ENCODE measurements at places on chromosomes 16 and 17.

DNA sequence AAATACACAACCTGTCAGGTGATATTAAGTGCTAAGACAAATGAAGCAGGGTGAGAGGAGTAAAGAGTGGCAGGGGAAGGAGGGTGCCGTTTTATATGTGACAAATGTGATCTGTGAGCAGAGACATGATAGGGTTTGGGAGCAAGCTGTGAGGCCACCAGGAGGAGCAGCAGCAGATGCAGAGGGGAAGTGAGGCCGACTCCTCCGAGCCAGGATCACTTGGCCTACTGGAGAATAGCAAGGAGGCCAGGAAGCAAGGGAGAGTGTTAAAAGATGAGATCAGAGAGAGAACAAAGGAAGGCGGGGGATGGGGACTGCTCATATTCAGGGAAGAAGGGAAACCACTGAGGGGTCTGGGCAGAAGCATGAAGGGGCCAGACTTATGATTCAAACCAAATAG is 129.4 kb downstream of the TANGO6 start:
- no peak for DNase-seq

DNA sequence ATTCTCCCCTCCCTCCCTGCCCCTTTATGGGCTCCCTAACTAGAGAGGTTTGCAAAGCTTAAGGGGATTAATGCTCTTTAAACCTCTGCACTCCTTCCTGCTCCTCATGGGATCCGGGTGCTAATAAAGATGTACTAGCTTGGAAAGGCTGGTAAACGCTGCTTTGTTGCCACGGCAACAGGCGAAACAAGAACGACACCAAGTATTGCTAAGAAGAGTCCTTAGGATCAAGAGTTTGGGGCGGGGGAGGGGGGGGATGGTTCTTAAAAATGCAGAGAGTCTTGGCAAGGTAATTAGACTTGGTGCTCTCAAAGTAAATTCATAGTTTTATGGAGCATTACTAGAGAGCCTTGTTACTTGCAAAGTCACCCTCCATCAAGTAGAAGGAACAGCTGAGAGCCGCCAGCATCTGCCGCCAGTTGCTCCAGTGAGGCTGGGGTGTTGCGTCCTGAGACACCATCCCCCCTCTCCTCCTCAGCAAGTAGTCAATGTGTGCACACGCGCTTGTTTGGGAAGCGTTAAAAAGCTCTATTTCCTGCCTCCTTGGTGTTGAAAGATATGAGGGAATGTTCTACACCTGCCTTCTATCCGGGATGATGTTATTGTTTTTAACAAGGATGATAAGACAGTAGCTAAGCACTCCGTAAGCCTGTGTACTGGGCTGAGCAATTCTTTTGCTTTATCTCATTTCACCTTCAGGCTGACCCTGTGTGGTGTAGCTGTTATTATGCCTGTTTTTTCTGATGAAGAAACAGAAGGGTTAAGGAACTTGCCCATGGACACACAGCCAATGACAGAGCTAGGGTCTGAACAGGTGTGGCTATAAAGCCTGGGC is 190.9 kb downstream of the CCDC182 start:
- DNase-seq = no peak

DNA sequence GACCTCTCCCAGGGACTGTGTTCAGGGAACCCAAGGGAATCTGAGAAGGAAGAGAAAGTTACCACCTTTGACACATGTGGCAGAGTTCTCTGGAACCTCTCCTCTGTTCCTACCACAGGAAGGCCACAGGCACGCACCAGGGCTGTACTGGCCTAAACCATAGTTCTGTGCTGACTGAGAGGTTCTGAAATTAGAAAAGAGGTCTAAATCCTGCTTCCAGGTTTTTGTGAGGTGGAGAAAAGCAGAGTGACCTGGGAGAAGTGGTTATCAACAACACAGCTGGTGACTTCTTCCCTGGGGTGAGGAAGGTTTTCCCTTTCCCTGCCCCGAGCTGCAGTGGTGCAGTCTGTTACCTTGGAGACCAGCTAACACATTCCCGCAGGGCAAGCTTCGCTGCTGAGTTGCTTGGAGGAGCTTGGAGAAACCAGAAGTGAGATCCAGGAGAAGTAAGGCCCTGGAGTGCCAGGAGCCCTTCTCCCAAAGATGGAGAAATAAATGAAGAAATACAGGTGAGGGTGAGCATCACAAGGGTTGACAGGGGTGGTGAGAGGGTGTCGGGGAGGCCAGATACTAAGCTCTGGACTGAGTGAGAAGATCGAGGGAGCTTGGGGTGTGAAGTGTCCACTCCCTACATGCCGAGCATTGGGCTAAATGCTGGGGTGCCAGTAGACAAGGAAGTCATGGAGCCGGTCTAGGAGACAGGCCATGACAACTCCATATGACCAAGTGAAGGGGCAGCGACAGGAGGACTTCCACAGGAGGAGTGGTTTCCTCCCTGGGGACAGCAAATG is at the start of gene VWA3A:
TSS of gene VWA3A (plus strand) at position 399 of the 791 bp plus-strand sequence. CDS start at position 496, 97 bp downstream.
- DNase-seq = no peak

DNA sequence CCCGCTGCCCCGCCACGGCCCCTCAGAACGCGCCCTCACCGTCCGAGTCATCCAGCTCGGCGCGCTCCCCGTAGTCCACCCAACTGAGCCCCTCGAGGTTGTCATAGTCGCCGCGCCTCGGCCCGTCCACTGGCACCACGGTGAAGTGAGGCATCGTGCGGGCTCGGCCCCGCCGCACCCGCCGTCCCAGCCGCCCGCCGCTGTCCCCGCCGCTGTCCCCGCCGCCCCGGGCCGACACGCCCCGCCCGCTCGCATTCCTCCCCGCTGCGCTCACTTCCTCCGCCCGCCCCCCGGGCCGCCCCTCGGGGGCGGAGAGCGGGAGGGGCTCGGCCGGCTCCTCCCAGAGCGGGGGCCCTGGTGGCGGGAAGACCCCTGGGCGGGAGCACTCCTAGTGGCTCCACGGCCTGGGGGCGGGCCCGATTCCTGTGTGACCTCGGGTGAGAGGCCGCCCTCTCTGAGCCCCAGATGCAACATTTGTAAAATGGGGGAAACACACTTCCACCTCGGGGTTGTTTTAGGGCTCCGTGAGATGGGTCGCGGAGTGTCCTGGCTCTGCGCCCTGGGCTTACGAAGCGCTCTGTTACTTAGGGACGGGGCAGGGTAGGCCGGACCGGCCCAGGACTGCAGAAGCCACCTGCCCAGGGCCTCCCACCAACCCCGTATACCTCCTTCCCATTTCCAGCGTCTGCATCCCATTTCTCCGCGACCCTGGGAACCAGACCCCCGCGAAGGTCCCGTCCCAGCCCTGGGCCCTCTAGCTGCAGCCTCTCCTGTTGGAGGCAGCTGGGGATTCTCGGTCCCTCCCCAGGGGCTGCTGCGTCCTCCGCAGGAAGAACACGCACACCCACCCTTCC is at the start of gene SLC12A4:
TSS of gene SLC12A4 (minus strand) at position 238 of the 854 bp plus-strand sequence. CDS start at position 154, 84 bp downstream.
- DNase-seq = peak; percentile 99

DNA sequence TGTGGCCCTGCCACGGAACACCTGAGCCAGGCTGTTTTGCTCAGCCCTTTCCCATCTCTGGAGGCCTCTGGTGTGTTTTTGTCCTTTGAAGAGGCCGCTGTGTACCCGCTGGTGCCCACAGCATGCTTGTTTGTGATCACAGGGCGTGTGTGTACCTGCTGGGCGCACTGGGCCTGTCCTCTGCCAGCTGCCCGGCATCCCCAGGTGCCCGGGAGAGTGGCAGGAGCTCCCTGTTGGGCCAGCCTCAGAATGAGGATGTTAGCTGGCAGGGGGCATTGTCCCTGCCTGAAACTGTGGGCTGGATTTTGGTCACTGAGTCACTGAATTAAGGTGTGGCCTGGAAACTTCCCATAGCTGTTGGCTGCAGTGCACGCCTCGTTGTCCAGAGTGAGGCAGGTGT is 31.1 kb downstream of the BAIAP2 start:
- no peak for DNase-seq

DNA sequence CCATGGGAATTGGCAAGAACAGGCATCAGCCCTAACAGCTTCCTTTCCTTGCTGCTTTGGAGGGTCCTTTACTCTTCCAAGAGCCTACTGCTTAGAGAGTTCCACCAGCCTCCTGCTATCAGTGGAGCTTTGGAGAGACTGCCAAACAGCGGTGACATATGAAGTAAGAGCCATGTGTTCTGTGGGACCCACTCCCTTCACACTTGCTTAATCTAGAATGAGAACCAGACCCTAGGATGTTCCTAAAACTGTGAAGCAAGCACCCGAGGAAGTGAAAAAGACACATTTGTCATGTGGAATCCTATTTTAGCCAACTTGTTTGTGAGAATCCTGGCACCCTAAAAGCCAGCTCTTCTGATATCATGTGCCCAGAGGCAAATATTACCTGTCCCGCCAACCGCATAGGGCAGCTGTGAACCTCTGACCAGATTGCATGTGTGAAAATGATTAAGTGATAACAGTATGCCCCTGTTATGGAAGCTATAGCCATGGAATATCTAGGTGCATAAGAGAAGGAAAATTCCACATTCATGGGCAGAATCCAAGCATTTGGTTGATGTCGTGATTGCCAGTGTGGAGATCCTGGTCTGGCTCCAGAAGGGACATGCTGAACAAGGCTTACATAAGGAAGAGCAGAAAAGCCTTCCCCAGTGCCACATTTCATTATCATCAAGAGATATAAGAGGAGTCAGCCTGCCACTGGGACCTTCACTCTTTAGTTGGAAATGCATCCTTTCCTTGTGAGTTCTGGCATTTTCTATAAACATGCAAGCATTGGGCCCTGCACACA is 18.7 kb downstream of the RCVRN start:
- no peak for DNase-seq

GRCh38 chr17:81543339-81543675 is 8.8 kb downstream of the FAAP100 start:
- DNase-seq = no peak

GRCh38 chr16:75452464-75453190 is 11.9 kb downstream of the TMEM170A start:
- no peak for DNase-seq

GRCh38 chr17:21193031-21193430 is 20.9 kb downstream of the TMEM11 start:
- DNase-seq = no peak

DNA sequence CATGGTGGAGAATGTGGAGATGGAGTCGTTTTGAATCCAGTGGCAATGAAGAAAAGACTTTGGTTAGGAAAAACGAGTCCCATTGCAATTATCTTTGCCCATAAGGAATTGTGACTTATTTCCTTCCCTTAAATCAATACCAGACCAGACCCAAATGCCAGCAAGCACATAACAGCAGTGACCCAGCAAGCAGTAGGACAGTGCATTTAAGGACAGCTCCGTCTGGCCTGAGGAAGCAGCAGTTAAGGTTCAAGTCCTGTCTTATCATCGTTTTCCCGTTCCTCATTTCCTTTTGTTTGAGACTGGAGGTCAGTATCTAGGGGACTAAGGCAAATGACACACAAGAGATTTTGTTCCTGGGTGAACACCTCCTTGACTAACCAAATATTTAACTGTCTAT is 74.6 kb upstream of the FAM20A start:
- DNase-seq = no peak

GRCh38 chr16:24771779-24772157 is 42.3 kb downstream of the TNRC6A start:
- DNase-seq = no peak

GRCh38 chr16:55434000-55434399 is 45.0 kb upstream of the MMP2 start:
- no peak for DNase-seq

DNA sequence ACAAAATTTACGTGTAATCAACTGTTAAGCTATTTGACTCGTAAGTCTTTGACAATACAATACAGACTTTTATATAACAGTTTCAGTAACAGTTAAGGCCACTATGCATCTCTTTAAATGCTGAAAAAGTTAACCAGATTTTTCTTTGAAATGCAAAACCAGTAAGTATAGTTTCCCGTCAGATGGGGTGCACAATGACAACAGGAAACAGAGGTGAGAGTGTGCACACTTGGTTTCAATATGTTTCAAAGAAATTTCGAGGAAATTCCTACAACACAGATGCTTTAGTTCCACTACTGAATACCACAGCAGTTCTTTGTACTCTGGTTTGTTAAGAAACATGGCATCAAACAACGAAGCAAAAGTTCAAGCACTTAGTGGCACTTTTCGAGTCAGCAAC is 48.4 kb downstream of the RNF157 start:
- peak; percentile 63 for DNase-seq

GRCh38 chr16:2056077-2056476 is 8.3 kb downstream of the TSC2 start:
- no peak for DNase-seq

DNA sequence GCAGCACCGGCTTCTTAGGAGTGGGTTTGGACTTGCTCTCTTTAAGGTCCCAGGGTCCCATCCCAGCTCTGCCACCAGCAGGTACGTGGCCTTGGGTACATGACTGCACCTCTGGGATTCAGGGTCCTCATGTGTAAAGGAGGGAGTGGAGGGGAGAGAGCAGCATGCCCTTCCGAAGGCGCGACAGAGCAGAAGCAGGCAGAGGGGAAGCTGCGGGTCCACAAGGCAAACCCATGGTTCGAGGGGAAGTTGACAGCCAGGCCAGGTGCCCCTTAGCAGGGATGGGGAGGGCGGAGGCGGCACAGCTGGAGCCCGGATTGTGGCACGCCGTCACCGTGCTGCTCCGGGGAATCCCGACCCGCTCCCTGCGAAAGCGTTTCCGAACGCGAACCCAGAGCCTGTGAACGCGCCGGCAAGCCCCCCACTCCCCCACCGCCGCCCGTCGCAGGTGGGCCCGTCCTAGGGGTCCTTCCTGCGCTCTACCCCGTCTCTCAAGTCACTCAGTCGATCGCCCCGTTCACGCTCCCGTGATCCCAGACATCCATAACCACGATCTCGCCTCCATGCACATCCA is 4.1 kb upstream of the TBX2 start:
- no peak for DNase-seq

GRCh38 chr17:66296289-66296725 is 6.1 kb upstream of the PRKCA start:
- DNase-seq = no peak

- DNase-seq = no peak
These were observed 98.9 kb downstream of the ZNF423 start for GRCh38 chr16:49756775-49757558.

DNA sequence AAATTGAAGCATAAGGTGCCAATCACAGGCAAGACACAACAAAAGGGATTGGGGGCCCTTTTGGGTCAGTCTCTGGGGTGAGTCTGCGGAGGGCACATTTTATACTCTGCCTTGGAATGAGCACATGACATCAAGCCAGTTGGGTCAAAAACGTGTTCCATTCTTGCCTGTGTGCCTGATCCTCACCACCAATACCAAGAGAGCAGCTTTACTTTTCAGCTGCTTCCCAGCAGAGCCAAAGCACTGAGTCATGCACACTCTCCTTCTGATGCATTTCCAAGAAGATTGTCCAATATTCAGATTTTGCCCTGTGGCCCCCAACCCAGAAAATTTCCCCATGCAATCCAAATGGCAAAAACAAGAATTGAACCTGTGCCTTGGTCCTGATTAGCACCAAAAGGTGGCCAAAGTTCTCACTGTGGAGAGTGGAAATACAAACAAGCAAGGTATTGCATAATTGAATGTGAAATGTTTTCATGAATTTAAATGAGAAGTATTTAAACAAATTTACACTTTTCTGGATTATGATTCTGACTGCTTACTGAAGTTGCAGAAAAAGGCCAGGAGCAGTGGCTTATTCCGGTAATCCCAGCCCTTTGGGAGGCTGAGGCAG is 217.8 kb upstream of the SOX9 start:
- DNase-seq = no peak

- DNase-seq = no peak
These were observed 60.9 kb downstream of the XYLT1 start for GRCh38 chr16:17409894-17410293.

All from GM13976 (cell line).